ENCODE measurements at places on chromosomes 2 and 18.

- no peak for DNase-seq
These were observed 255.2 kb downstream of the ACKR3 start for GRCh38 chr2:236824836-236825235.

GRCh38 chr2:24107-24506 is 22.2 kb downstream of the FAM110C start:
- no peak for DNase-seq

- no peak for DNase-seq
These were observed 94.3 kb downstream of the ZFP36L2 start for GRCh38 chr2:43131890-43132682.

- DNase-seq: no peak
These were observed 99.0 kb downstream of the CPO start for GRCh38 chr2:207038299-207038698.

GRCh38 chr2:20483194-20483895 is 36.5 kb downstream of the RHOB start:
- no peak for DNase-seq
